ENCODE measurements at places on chromosomes 12 and 14. TPM values are rescaled to one million over a fixed set of nuclear protein-coding genes. Genes with fewer than 3 reads are reported as not detected.

Gene IL23A
- total RNA-seq: 1.8 TPM

Gene KLRC4
- not detected for total RNA-seq

Gene FOXG1
- total RNA-seq: 0.29 TPM

Gene C12orf43
- 15.3 TPM for total RNA-seq

Gene ANKS1B
- total RNA-seq: 0.55 TPM

Gene ABCD4
- total RNA-seq: 13.1 TPM

Gene FLVCR2
- 0.59 TPM for total RNA-seq

Gene BMP4
- 3.8 TPM for total RNA-seq

Gene C14orf39
- total RNA-seq: not detected

Gene CLEC2B
- total RNA-seq: 22.7 TPM

Gene NYNRIN
- 0.12 TPM for total RNA-seq

Gene CLEC1B
- total RNA-seq: not detected

Gene SERPINA9
- total RNA-seq: 0.34 TPM

Gene HOXC6
- total RNA-seq: 2.5 TPM

Gene BTBD7
- 9.0 TPM for total RNA-seq

Gene KRT1
- total RNA-seq: not detected

Gene SP7
- total RNA-seq: 0.05 TPM

Gene SPIC
- not detected for total RNA-seq

Gene FIGNL2
- 0.29 TPM for total RNA-seq

Gene GUCY2C
- not detected for total RNA-seq

Gene KRR1
- total RNA-seq: 64.7 TPM

Gene CSRNP2
- 18.4 TPM for total RNA-seq

Gene B3GNT4
- 0.22 TPM for total RNA-seq

Gene KLRC1
- not detected for total RNA-seq

Gene CSRP2
- 36.7 TPM for total RNA-seq

Gene ACOT6
- not detected for total RNA-seq

Gene VSX2
- total RNA-seq: not detected

Gene NTS
- total RNA-seq: not detected

Gene HEBP1
- total RNA-seq: 4.3 TPM

Gene RNF212B
- total RNA-seq: not detected

Gene CAPZA3
- not detected for total RNA-seq

Gene TBX5
- total RNA-seq: not detected

Gene R3HDM2
- 9.4 TPM for total RNA-seq

Gene C12orf54
- total RNA-seq: not detected

Gene OXA1L
- total RNA-seq: 44.4 TPM

Gene PGF
- 2.2 TPM for total RNA-seq

Gene HOXC12
- not detected for total RNA-seq

Gene RERGL
- total RNA-seq: not detected

Gene TAS2R42
- not detected for total RNA-seq

Gene ATP2B1
- total RNA-seq: 54.7 TPM

Gene LALBA
- total RNA-seq: not detected
